Right hindlimb (tissue), 1 donor: ENCODE measurements at places on chromosomes 3 and 15.

DNA sequence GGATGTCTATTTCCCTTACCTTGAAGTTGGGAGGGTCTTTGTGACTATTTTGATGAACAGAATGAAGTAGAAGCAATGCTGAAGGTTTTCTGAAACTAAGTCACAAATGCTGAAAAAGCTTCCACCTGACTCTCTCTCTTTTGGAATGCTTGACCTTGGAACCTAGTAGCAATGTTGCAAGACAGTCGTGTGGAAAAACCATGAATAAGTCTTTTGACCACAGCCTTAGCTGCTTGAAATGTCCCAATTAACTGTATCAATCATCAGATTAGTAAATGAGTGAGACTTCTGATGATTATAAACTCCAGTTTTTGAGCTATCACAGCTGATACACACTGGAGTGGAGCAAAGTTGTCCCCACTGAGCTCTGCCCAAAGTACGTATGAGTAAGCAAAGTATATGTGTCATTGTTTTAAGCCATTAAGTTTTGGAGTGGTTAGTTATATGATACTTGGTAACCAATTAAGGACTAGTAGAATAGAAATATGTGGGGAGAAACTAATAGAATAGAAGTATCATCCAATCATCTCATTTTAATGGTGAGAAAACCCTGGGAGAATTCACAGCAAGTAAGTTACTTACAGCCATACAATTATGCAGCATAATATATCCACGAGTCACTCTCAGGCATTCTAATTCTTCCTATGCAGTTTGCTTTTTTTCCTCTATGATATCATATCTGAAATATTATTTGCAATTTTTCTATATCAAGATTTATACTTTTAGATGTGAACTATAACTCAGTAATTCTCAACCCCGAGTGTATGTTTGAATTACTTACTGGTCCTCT is 1010.6 kb downstream of the ROBO2 start:
- DNase-seq = no peak

- DNase-seq = no peak
Observed at GRCh38 chr3:20182206-20182605, 3.8 kb downstream of the SGO1 start.

GRCh38 chr15:40444736-40445135 is 4.0 kb downstream of the BAHD1 start:
- no peak for DNase-seq

GRCh38 chr3:186782542-186783057 is 777 bp upstream of the EIF4A2 start:
- no peak for DNase-seq

GRCh38 chr3:112047264-112047663 is 12.7 kb downstream of the TMPRSS7 start:
- no peak for DNase-seq

GRCh38 chr3:113758389-113759024 is 11.7 kb downstream of the ATP6V1A start:
- DNase-seq = no peak

DNA sequence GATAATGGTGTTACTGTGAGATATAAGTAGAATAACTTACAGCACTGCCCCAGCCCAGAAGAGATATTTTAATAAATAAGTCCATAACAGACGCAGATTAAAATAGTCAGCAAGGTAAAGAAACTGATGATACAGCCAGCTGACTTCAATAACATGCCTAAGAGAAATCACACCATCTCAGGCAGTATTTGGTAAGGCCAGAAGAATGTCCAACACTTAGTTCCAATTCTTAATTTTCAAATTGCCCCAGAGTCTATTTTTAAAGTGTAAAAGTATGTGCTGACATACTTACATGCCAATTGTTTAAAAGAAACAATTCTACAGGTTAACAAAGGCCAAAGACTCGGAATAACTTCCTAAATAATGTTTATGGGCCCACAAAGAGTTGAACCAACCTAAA is 1.6 kb downstream of the GNB4 start:
- DNase-seq = no peak

- no peak for DNase-seq
Observed at GRCh38 chr15:45386420-45386819, 8.1 kb upstream of the GATM start.

DNA sequence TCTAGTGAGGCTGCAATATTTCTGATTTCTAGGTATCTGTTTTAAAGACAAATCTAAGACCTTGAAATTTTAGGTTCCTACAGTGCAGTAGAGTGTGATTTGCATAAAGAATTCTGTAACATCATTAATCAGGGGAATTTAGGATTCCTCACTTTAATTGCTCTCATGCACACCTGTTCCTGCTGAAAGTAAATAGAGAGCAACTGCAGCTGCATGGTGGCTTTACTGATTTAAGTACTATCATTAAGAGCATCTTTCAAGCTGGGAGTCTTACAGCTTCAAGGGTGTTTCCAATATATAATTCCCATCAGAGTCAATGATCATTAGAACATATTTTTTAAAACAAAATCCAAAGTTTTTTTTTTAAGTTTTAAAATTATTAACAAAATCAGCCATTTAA is 36.0 kb upstream of the C3orf70 start:
- DNase-seq = no peak

- no peak for DNase-seq
Observed at GRCh38 chr15:96264351-96264798, 66.1 kb upstream of the NR2F2 start.

GRCh38 chr3:171149526-171150116 is 123.1 kb upstream of the SLC2A2 start:
- DNase-seq = no peak

DNA sequence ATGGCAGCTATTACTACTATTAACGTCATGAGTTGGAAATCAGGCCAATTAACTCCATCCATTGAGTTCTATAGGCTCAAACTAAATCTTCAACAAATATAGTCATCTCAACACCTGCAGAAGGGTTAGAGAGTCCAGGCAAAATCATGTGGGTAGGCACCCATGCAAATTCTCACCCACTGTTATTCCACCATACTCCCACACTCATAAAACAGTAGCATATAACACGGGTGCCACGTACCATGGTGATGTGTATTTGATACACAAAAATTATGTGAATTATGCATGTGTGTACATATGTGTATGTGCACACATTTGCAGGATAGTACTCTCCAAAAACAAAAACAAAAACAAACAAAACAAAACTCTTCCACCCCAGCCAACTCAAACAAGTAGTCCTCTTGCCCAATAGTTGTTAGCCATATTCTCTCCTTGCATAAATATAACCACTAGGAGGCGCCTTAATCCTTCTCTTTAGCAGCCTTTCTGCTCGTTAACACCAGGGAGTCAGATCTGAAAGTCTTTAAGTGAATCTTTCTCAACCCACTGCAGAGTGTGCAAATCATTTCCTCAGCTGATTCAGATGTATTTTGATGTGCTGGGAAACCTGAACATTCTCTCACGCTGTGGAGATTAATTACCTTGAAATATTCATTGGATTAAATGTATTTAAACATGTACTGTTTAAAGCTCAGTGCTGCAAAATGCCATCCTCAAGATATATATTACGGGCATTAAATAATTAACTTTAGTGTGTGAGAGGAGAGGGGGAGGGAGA is 38.0 kb upstream of the COPB2 start:
- DNase-seq = no peak

DNA sequence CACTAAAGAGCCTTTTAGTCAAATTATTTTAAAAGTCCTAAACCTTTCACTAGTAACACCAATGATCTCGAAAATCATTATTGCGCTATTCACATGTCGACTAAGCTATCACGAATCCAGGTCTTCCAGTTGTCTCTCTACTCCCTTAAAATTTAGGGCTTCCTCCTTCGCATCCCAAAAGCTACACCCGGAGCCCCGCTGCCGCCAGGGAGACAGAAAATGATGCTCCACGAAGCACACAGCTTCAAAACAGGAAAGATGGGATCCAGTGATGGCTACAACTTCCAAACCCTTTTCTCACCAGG is 253 bp downstream of the IFT80 start:
- DNase-seq = no peak

DNA sequence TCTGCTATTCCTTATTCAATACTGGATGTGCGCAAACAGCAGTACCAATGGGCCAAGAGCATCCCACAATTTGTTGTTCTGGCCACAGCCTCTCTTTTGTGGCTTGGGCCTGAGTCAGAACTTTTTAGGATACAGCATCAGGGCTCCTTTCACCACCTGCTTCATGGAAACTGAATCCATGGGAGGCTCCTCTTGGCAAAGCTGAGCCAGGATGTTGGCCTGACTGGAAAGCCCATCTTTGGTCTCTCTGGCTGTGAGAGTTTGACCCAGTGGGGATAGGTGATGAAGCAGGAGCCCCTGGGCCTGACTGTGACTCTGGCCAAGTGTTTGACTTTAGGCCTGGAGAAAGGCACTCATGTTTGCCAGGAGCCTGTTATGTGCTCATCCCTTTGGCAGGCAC is 27.6 kb downstream of the IL16 start:
- no peak for DNase-seq

DNA sequence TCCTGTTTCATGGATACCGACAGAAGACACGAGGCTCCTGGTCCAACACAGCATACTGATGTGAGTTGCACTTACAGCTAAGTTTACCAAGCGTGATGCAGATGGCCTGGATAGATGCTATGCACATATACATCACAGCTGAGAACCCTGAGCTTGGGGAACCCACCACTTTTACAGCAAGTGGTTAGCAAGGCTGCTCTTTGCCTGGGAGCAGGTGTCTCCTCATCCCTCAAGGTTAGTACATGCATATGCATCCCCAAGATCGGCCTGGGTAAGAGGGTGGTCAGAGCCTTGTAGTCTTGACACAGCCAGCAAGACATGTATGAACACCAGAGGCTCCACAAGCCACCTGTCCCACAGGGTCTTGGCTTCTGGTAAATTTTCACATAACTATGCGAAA is 28.3 kb downstream of the LRRC2 start:
- no peak for DNase-seq

DNA sequence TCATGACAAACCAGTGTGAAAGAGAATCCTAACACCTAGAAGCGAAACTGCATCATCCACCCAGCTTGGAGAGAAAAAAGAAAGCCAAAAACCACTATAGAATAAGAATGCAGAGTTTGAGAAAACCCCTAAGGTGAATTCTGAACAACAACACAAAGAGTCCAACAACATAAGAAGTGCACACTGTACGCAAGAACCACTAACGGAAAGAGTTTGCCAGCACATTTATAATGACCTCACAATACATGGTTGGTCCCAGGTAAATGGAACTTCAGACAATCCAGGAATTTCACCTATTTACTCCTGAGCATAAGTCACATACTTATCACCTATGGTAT is 128.3 kb upstream of the BHLHE40 start:
- DNase-seq = no peak

DNA sequence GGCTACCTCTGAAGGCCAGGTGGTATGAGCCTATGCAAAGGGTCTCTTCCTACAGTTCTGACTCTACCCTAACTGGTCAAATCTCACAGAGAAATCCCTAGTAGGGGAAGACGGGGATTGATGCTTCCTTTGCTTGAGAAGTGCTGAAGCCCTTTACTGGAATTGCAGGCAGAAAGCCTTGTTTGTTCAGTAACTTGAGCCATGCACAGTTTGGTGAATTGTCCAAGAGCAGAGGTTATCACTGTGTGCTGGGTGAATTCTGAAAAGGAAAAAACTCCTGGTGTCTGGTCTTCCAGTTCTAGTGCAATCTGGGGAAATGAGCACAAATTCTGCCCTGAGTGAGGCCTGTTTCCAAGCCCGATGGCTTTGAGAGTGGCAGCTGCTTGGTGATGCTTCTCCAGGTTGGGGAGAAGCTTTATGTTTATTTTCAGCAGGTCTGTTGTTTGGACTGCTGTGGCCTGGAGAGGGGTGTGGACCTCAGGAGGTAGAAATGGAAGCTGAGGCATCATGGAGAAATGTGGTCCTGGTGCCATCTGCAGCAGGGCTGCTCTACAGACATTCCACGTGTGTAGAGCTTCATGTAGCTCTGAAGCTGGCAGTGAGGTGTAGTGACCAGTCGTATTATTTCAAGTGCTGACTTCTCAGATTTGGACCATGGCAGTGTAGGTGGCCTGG is 60.9 kb downstream of the ARNT2 start:
- no peak for DNase-seq

DNA sequence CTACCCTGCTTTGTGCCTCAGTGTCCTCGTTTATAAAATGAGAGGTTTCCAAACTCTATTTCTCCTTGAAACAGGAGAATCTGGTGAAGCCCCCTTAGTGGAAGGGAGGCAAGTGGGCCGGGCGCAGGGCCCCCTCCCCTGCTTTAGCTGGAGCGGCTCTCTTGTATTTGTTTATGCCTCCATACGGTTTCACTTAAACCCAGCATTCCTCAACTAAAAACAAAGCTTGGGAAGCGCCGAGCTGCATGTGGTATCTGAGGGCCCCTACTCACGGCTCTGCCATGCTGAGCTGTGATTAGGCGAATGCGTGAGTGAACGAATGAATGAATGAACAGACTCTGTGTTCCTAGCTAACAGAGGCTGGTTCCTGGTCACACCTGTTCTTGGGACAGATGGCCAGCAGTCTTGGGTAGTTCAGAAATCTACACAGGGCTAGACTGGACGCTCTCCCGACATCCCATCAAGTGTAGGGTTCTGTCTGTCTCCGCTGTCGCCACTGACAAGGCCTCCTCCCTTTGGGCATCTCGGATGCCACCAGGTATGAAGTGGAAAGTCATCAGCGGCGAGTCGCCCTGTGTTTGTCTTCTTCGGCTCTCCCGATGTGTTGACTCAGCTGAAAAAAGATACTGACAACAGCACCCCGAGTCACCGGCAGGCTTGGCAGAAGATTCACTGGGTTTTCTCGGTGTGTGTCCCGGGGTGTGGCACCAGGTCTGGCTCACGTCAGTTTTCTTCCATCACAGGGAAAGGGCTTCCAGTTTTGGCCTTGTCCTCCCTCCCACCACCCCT is 42.4 kb upstream of the VPS8 start:
- no peak for DNase-seq

DNA sequence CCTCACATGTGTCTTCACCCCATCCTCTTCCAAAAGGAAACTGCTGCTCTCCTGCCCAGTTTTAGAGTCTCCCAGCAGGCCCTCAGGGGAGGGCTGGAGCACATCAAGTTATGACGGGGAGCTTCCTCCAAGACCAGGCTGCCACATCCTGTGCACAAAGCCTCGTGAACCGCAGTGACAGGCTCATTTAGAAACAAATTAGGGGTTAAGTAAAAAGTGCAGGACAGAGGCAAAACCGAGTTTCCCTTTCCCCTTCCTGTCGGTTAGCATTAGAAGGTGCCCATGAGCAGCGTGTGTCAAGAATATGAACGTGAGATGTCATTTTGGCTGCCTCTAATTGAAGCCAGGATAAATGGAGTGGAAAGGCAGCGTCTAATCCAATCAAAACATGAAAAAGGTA is 199.7 kb downstream of the ARRDC4 start:
- peak; percentile 38 for DNase-seq

DNA sequence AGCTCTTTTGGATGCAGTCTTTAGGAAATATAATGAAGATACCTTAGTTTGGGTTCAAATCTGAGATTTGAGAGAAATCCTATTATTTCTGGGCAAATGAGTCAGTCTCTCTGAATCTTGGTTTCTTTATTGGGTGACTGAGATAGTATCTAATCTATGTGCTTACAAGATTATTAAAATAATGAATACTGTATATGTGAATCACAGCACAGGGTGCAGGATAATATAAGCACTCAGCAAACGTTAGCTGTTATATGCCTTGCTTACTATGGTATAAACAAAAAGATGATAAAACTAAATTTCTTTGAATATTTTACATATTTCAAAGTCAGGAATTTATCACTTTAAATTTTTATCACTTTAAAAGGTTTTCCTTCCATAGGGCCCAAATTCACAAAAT is 29.6 kb downstream of the FGF7 start:
- DNase-seq = no peak

GRCh38 chr3:87088993-87089841 is 98.3 kb upstream of the VGLL3 start:
- peak; percentile 86 for DNase-seq
